ENCODE measurements at places on chromosomes 12 and 14. TPM values are rescaled to one million over a fixed set of nuclear protein-coding genes. Genes with fewer than 3 reads are reported as not detected.

The ALDH2 gene
- 0.27 TPM for total RNA-seq

The TPPP2 gene
- total RNA-seq: not detected

The SLC22A17 gene
- 3.4 TPM for total RNA-seq

The KCNMB4 gene
- 0.50 TPM for total RNA-seq

DNA sequence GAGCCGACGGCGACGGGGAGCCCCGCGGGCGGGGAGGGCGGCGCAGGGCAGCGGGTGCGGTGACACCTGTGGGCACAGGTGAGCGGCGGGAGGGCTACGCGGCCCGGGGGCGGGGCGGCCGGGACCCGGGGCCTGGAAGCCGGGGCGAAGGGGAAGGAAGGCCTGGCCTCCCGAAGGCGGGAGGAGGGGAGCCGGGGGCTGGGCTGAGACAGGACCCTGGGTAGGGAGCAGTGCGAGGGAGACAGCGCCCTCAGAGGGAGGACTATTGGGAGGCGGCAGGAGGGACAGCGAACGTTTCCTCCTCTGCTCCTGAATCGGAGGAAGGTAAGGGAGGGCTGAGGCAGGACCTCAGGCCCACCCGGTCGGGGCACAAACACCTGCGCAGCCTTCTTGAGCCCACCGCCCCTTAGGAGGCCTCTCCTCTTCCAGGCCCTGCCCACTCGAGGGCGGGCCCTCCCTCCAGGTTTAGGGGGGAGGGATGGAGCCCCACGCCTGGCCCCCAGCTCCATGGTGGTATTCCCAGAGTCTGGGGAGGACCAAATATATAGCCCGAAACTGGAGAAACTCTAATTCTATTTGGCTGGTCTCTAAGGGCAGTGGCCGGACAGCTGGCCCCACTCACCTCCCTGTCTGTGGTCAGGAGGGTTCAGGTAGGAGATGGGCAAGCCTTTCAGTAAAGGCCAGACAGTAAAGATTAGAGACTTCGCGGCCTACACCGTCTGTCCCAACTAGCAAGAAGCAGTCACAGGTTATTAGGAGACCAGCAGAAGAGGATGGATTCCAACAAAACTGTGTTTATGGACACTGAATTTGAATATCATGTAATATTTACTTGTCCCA, 509 bp downstream of the PLEKHG6 start:
- DNase-seq: no peak

GRCh38 chr12:77599782-77600467, 230.8 kb upstream of the NAV3 start:
- no peak for DNase-seq

DNA sequence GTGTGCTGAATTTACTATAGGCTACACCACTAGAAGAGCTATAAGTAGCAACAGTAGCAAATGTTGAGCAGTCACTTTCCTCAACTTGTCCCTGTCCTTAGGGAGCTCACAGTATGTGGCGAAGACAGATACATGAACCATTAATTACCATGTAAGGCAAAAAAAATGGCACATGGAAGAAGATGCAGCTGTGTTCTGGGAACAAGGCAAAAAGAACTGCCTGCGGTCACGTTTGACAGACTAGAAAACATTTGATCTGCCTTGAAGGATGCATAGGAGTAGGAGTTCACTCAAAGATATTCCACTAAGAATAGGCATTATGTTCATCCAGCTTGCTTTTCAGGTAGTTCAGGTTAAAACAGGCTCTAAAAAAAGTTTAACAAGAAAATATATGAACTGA, 46.5 kb upstream of the IFNG-AS1 start:
- no peak for DNase-seq

- DNase-seq: no peak
Observed at GRCh38 chr12:1479645-1480044, 114.7 kb downstream of the FBXL14 start.

Data from activated CD4-positive, alpha-beta T cell treated with anti-CD3 and anti-CD28 coated beads, Interleukin-2, amount 10 ng/mL, durations not matched to agents 7 days and 5 days (primary cell).